DMS53 (cell line): ENCODE measurements at places on chromosomes 5 and 9.

DNA sequence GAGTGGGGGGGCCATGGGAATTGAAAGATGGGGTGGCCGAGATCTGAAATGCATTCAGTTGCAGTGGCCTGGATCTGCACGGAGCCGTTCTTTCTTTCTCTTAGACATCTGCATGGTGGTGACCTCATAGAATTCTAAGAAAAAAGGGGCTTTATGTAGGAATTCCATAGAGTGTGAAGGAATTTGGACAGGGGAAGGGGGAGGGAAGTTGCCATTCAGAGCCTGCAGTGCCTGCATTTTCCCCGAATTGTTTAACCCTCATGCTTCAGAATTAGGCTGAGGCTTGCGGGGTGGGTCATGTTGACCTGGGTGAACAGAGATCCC lies 4.9 kb downstream of the NEK6 start:
- no peak for DNase-seq

GRCh38 chr5:390623-391491 lies 52.1 kb upstream of the EXOC3 start:
- no peak for DNase-seq

GRCh38 chr9:110143485-110143884 lies 64.5 kb downstream of the C9orf152 start:
- peak; percentile 56 for DNase-seq

DNA sequence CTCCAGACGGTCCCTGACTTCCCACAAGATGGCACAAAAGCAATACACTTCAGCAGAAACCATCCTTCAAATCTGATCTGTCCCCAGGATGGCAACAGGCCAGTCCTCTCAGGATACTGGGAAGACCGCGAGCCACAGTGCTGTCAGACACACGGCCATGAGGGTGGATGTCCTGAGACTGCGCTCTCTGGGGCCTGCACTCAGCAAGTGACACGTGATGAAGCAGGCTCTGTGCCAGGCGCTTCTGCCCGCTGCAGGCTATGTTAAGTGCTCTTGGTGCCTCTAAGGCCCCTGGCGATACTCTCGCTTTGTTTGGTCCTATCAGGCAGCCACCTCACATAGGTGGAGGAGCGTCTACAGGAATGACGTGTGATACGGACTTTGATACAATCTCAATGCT lies 7.1 kb downstream of the BRD9 start:
- peak; percentile 56 for DNase-seq

DNA sequence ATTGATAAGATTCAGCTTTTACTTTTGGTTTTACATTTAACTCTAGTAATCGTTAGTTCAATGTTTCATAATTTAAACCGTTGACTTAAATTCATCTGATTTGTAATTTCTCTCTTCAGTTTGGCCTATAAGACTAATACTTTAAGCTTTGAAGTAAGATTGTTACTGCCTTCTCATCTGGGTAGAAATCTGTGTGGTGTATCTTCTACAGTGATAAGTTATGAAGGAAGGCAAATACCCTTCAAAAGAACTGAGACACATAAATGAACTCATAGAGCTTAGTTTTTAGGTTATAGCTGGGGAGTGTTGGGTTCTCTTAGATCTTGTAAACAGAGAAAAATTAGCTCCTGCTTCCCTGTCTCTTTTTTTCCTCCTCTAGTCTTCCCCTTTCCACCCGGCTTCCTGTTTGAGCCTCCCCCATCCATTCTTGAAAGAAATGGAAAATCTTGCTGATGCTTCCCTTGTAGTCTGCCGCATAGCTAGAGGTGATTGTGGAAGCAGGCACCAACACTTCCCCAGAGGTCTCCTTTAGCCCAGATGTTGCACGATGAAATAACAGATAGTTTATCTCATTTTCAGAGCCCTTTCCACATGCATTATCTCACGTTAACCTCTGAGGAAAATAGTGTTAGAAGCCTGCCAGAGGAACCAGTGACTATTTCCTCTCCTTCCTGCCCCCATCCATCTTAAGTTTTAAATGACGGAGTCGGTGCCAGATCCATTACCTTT lies 2.0 kb upstream of the F2RL2 start:
- DNase-seq: no peak

DNA sequence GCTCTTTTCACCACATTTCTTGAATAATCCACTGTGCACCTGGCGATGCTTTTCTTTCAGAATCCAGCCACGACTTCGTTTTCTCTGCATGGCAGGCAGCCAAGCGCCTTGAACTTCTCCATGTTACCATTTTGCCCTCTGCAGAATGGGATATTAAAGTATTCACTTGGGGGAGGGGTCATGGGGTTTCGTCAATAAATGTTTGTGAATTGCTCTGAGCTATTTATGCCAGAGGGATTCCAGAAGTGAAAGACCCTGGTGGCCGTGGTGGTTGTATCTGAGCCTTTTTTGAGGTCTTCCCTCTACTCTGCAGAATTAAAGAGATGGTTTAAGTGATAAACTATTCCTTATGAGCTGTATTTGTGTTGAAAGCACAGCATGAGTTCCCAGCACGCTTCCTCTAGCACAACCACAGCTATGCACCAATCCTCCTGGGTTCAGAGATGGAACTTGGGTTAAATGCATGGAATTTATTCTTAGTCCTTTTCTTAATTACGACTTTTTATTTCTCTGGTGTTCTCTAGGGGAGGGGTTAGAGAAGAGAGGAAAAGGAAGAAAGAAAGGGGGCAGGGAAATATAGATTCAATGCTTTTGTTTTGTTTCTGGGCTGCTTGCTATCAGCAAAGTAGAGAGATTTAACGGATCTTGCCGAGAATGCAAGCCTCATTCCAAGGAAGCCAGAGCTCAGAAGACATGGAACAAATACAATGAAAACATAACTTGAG lies 478.2 kb upstream of the TNC start:
- no peak for DNase-seq

- no peak for DNase-seq
Measured at GRCh38 chr9:127837346-127837745, 17.1 kb downstream of the ENG start.

DNA sequence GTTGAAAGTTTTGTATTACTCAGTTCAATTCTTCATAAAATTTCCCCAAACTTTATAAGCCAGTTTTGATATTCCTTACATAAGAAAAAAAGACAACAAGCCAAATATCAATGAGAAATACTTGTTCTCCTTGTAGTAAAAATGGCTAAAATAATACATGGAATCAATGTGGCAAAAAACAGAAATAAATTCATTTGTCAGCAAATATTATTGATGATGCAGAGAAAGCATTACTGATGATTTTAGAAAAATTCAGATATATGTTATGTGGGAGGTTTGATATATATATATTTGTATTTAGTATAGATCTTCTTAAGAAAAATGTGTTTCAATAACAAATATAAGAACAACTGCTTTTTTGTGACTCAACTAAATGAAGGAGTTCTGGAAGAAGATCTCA lies 127.0 kb upstream of the PUM3 start:
- no peak for DNase-seq

- DNase-seq: no peak
Measured at GRCh38 chr5:3612591-3613042, 17.0 kb downstream of the IRX1 start.

DNA sequence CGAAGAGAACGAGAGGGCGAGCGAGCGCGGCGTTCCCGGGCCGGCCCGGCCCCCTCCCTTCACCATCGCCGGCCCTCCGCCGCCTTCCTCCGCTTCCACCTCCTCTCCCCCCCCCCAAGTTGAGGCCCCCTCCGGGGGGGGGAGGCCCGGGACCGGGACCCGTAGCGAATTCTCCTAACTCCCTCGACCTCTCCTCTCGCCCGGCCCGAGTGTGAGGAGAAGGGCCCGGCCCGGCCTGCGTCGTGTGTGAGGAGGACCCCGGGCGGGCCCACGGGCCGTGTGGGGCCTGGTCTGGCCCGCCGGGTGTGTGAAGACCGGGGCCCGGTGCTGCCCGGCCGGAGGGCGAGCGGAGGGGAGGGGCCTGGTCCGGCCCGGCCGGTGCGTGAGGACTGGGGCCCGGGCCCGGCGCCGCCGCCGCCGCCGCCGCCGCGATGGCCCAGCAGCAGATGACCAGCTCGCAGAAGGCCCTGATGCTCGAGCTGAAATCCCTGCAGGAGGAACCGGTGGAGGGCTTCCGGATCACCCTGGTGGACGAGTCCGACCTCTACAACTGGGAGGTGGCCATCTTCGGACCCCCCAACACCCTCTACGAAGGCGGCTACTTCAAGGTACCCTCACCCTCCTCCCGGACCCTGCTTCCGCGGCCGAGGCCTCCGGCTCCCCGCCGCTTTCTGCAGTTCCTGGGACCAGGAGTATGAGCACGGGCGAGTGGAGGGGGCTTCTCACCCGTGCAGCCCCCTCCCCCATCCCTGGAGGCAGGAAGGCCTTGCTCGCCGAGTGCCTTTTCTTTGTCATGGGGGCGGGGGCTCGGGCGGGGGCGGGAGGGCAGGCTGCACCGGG lies 587 bp downstream of the UBE2R2 start:
- DNase-seq: peak; percentile 73

- DNase-seq: peak; percentile 91
Measured at GRCh38 chr5:38793099-38793498, 52.7 kb upstream of the OSMR start.

- DNase-seq: no peak
Measured at GRCh38 chr9:87665505-87665904, 60.4 kb upstream of the CTSL start.

- no peak for DNase-seq
Measured at GRCh38 chr5:175738602-175739133, 80.8 kb downstream of the HRH2 start.

GRCh38 chr5:1887588-1888360 lies 5.0 kb upstream of the IRX4 start:
- no peak for DNase-seq

GRCh38 chr5:120122703-120123102 lies 341.4 kb upstream of the PRR16 start:
- peak; percentile 78 for DNase-seq

DNA sequence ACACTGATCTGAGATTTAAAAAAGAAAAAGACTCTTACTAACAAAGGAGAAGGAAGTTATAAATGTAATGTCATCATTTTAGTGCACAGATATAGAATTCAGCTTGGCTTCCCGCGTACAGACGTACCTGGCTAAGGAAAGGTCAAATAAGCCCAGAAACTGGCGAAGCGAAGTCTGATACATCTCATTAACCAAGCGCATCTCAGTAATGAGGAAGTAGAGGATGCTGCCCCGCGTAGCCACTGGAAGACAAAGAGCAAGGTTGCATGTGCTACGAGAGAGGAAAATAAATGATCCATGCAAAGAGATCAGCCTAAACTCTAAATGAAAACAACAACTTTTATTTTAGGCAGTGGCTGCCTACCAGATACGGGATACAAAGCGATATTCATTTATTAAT lies 208.8 kb downstream of the DNAH5 start:
- no peak for DNase-seq

- DNase-seq: no peak
Measured at GRCh38 chr9:94981723-94982090, 255.2 kb downstream of the AOPEP start.

DNA sequence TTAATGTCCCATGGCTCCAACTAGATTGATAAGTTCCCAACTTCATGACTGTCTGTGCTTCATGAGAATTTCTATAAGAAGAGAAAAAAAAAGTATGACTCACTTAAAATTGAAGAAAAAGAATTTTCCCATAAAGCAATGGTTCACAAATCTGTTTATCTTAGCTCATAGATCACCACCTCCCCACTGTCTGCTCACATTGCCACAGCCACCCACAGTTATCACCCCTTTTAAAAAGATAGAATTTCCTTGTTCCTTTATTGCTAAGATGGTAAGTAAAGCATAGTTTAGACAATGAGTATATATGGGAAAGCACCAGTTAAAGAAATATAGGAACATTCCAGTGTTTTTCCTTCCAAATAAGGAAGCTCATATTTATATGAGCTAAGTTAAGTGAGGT lies 67.1 kb downstream of the ALDH7A1 start:
- DNase-seq: no peak

DNA sequence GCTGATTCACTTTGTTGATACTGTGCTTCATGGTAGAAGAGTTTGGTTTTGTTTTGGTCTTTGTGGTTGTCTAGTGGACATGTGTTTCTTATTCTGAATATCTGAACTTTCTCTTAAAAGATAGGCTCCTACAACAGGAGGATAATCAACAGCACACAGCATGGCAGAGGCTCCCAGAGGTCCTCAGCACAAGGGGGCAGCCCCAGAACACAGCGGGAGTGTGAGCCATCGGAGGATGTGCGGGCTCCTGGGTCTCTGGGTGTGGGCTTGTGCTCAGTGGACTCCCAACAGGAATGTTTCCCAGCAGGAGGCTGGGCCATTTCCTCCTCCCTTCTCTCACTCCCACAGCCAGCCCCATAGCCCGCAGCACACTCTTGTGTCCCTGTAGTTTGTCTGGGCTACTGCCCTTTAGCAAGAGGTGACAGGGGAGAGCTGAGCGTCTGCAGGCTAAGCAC lies 164.3 kb upstream of the OTULINL start:
- DNase-seq: no peak

DNA sequence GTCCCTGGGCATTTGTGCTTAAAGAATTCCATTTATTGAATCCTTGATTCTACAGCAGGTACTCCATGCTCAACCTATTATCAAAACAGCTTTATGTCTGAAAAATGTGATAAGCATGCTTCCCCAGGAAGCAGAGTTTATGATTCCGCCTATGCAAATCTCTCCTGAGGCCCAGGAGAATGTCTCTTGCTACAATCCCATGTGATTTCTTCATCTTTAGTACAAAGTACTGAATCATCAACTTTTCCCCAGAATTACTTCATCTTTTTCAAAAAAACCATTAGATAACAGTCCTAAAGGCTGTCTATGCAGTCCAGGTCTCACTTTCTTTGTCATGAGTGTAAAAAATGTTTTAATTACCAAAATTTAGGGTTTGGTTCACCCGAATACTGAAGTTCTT lies 130.2 kb upstream of the ADAMTSL1 start:
- no peak for DNase-seq

DNA sequence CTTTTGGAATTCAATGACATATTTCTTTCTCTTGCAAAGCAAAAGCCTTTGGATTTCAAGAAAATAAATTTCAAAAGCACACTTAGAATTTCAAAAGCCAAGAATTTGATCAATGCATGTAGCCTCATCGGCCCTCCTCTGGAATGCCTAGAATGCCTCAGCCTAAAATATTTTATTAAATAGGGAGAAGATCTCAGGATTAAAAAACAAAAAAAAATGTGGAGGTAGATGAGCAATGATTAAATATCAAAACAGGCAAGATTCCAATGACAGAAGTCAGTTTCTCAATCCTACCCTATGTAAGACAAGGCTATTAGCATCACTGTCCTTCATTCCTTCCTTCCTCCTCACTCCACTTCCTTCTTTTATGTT lies 169.0 kb downstream of the CDH6 start:
- DNase-seq: no peak

GRCh38 chr9:13444245-13445102 lies 165.0 kb upstream of the MPDZ start:
- DNase-seq: no peak

- no peak for DNase-seq
Measured at GRCh38 chr5:177449140-177450061, 2.8 kb downstream of the PRR7 start.

DNA sequence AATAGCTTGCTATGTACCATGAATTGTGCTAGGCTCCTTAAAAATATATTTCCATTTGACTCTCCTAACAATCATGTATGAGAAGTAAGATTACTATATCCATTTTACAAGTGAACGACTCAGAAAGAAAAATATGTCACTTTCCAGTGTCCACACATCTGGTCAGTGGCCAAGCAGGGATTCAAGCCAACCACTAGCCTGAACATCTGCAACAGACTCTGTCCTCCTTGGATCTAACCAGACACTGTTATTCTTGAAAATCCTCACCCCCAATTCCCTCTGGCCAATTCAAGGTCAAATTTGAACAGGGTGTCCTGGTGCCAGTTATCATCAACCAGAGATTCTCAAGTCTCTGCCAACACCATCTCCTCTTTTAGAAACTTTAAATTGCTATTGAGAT lies 344.1 kb upstream of the WWC1 start:
- DNase-seq: no peak
